Foreskin melanocyte (primary cell): ENCODE measurements at places on chromosomes 6 and 20.

DNA sequence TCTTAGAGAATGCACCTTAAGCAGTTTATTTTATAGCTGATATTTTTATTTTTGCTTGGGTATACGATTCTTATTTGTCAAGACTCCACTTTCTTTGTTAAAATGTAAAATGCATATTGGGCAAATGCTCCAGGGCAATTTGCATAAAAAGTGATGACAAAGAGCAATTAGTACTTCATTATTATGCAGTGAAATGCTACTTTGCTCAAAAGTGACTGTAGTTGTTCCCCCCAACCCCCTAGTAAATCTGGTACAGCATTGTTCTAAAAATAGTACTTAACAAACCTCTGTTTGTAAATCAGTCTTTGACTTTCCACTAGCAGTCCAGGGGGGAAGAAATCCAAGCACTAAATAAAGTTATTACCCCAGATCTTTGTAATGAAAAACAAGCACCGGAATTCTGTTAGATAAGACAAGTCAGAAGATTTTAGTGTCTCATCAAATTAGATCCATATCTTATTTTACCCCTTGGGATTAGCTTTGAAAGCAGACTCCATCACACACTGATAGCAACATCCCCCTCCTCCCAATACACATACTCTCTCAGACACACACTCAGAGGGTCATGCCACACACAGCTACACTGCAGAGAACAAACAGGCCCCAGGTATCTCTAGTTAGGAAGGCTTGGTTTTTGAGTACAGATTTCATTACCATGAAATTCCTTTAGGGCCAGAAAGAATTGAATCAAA, 32.9 kb upstream of the BACH2 start:
- DNase-seq = no peak

DNA sequence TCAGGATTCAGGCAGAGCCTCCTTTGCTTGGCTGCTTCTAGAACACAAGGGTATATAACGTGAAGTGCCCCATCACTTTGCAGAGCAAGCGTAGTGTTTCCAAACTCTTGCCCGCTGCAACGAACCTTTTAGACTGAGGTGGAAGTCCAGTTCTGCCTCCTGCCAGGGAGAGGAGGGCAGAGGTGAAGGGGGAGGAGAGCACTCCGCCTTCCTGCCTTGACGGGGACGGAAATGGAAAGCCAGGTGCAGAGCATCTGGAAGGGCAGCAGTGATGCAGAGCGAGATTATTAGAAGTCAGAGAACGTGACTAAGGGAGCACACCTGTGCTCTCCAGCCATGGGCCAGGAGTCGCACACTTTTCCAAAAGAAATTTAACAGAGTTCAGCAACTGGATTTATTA, 63.4 kb downstream of the RREB1 start:
- no peak for DNase-seq

- DNase-seq = no peak
Observed at GRCh38 chr6:121764493-121764892, 329.0 kb downstream of the GJA1 start.

DNA sequence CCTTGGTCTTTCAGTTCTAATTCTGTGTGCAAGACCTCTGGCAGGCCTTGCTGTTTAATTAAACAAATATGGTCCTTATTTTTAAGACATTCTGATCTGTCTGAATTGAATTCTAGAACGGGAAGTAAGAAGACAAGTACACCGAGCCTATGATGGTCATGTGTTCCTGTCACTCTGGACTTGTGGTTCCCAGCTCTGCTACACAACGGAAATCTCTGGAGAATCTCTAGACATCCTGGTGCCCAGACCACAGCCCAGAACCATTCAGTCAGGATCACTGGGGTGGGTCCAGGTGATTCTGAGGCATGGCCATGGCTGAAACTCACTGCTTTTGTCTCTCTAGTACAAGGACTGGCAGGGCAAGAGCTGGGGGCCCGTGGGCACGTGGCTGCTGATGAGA, 15.9 kb upstream of the KCNK16 start:
- DNase-seq = no peak

GRCh38 chr6:1581120-1581991, 28.4 kb upstream of the FOXC1 start:
- DNase-seq = no peak

DNA sequence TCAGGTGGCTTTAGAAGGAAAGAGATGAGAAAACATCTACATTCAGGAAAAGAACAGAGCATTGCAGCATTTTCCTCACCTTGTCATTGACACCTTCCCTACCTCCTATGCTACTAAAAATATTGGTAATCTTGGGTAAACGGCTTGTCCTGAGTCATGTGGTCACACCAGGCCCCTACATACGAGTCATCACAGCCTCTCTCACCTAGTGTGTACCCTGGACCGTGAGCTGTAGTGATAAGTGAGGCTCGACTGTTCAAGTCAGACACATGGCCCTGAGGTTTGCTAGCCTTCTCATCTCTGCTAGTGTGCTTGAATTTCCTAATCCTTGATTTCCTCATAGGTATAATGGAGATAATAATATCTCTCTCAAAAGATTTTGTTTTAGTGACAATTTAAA, 29.6 kb upstream of the TMEM244 start:
- no peak for DNase-seq

GRCh38 chr6:98827295-98828159, 6.8 kb upstream of the POU3F2 start:
- no peak for DNase-seq

- no peak for DNase-seq
Observed at GRCh38 chr6:163946437-163946836, 531.9 kb downstream of the QKI start.

DNA sequence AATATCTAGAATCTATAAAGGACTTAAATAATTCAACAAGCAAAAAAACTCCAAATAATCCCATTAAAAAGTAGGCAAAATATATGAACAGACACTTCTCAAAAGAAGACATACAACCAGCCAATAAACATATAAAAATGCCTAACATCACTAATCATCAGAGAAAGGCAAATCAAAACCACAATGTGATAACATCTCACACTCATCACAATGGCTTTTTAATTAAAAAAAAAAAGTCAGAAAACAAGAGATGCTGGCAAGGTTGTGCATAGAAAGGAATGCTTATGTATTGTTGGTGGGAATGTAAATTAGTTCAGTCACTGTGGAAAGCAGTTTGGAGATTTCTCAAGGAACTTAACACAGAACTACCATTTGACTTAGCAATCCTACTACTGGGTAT, 979.6 kb upstream of the MAP3K7 start:
- no peak for DNase-seq

GRCh38 chr6:154606457-154606856, 96.0 kb upstream of the CNKSR3 start:
- DNase-seq = no peak

GRCh38 chr6:107768044-107768443, 56.1 kb downstream of the SCML4 start:
- no peak for DNase-seq

DNA sequence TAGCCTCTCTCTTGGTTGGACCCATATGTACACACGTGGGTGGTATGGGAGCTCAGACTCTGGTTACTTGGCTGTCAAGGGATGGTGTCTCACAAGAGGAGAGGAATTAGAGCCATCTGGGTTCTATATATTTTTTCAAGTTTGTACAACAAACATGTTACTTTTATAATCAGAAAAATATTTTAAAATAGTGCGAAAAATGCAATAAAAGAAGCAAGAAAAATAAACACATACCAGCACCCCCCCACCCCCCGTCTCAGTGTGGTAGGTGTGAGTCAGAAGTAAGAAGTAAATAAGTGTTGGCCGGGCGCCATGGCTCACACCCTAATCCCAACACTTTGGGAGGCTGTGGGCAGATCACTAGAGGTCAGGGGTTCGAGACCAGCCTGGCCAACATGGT, 2.1 kb upstream of the TIAM2 start:
- DNase-seq = no peak

GRCh38 chr6:119077643-119078375, 655 bp downstream of the FAM184A start:
- DNase-seq = no peak

- DNase-seq = no peak
Observed at GRCh38 chr6:76789580-76789979, 673.7 kb downstream of the HTR1B start.

DNA sequence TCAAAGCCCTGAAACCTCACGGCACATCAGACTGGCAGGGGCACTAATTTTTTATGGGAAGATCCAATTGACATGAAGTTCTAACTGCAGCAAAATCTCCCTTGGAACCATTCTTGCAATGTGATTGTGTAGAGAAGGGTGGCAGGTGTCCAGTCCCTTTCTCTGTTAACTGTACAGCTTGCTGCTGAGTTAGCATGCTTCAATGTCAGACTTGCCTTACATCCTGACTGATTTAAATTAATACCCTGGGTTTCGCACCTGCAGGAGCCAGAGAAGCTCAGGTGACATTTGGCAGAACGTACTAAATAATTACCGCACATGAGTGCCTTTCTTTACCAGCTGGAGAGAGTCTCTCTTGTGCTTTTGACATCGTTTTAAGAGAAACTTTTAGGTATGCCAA, 123.0 kb downstream of the DOK5 start:
- no peak for DNase-seq

- no peak for DNase-seq
Observed at GRCh38 chr20:4102381-4102780, 87.0 kb upstream of the RNF24 start.

GRCh38 chr20:46546936-46547335, 3.5 kb downstream of the OCSTAMP start:
- no peak for DNase-seq

GRCh38 chr6:157946865-157947532, 34.7 kb upstream of the SYNJ2 start:
- DNase-seq = peak; percentile 17

- no peak for DNase-seq
Observed at GRCh38 chr20:4592316-4593148, 129.2 kb upstream of the PRND start.

DNA sequence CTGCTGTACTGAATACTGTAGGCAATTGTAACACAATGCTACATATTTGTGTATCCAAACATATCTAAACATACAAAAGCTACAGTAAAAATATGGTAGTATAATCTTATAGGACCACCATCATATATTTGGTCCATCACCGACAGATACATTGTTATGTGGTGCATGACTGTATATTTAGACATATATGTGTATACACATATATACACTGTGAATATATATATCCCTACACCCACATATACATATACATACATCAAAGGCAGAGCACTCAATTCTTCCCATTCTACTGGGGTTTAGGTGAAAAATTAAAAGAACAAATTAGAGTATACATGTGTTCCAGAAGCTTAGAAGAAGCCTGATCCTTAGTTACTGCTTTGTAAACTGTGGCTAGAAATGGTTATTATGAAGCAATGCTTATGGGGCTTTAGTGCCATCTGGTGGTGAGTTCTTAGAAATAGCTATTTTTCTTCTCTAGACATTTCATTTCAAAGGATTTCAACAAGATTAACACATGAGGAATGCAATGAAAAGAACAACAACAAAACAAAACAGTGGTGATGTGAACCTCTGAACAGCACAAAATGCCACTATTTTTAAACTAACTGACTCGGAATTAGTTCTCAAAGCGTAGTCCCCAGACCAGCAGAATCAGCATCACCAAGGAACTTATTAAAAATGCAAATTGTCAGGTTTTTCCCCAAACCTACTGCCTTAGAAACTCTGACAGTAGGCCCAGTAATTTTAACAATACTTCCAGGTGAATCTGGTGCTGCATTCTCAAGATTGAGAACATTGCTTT, 38.0 kb downstream of the PKHD1 start:
- DNase-seq = peak; percentile 33

DNA sequence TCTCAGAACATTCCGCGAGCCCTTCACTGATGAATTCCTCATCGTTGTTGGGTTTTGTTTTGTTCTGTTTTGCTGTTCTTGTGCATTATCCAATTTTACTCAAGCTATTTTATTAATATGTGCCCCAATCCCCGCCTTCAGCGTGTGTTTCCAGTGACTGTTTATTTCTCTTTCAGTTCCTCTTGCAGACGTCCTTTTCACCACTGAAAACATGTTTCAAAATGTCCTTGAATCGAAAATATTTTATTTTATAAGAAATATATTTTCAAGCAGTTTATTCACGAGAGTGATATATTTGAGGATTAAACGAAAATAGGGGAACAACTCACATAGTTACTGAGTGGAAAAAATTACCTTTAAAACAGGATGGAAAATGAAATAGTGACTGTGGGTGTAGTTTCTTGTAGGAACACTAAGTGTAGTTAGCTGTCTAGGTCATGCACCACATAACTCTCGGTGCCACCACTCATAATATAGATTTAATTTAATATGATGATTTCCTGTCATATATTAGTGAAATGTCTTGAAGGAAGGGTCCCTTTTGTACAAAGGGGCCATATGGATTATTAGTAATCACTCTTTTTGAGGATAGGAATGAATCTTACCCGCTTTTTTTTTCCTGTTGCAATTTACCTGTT, 45.3 kb upstream of the HDDC2 start:
- DNase-seq = no peak

DNA sequence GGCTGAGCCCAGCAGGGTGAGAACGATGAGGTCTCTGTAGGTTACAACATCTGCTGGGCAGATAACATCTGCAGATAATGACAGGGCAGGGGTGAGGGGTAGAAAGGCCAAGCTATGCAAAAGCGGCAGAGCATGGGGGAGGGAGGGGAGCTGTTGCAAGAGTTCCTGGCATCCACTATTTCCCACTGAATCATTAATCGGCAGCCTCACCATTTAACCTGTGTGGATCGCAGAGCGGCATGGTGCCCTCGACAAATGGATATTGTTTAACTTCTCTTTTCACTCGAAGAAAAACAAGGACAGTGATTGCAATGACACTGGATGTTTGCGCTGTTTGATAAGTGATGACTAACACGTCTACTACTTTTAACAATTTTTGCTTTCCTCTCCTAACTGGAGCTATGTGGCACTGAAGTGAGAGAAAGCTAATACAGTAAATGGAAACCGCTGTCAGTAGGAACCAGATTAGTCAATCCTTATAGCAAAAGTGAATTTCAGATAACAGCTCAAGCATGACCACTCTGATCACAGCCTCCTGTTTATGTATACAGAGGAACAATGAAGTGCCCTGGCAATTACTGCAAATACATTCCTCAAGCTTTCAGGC, 381.5 kb downstream of the TFAP2A start:
- no peak for DNase-seq

GRCh38 chr20:56439771-56440291, 27.8 kb downstream of the CASS4 start:
- peak; percentile 46 for DNase-seq

DNA sequence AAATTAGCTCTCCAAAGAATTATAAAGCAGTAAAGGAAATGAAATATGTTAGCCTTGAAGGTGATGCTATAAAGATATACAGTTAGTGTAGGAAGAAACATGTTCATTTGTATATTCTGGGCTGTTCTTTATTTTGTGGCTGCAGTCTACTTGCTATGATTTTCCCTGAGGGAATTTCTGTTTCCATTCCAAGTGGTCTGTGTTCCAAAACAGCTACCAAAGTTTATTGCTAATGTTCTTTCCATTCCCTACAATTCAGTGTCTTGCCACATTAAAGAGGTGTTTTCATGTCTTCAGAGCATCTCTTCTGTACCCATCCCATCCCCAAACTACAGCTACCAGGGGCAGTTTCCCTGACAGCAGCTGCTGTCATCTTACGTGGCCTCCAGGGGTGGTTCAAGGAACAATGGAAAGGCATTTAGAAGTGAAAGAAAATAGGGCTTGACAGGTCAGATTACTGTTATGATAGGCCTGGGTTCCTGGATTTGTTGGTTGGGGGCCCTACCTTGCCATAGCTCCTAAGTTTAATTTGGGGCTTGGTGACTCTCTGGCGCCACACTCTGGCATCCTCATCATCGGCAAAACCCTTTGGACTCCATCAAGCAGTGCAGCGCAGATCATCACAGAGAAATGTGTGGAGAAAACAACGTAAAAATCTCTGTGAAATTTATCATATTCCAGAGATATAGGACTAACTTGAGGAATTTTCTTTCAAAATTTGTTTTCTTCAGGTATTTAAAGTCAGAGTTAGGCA, 33.8 kb upstream of the AIG1 start:
- DNase-seq = no peak
